Activated naive CD8-positive, alpha-beta T cell treated with anti-CD3 and anti-CD28 coated beads for 36 hours (primary cell): ENCODE measurements at places on chromosomes 6 and 20. TPM values are rescaled to one million over a fixed set of nuclear protein-coding genes. Genes with fewer than 3 reads are reported as not detected.

The RIMS1 gene
- total RNA-seq = not detected

DNA sequence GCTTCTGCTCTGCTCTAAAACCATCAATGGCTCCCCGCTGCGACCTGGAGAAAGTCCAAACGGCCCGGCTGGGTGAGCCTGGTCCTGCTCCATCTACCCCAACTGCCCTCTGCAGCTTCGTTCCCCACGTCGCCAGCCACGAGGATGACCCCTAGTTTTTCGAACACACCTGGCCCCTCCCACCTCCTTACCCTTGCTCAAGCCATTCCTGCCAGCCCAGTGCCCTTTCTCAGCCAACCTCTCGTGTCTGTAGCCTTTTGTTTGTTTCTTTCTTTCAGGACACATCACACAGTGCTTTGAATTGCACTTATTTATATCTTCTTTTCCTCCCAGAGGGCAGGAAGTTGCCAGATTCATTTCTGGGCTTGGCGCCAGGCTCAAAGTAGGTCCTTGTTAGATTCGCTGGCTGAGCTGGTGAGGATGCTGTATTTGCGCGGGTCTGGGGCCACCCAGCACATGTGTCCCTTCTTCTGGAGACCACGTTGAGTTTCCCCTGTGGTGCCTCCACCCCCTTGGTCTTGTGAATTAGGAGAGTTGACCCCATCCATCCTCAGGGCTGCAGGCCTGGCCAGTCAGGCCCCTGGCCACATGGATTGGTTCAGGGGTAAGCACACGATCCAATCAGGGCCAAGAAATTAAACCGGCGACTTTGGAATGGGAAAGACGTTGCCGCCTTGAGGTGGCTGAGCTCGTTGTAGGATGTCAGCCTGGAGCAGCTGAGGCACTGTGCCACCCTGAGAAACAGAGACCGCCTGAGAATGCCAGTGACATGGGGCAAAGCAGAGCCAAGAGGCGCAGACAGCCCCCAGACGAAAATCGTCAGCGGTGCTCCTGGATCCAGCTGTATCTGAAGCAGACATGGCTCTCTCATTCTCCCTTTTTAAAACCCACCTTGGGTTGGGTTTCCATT is 156.0 kb downstream of the CEBPB start:
- peaks cover 20% of the 10 kb centered on the region for H3K27me3 ChIP-seq
- H3K27ac ChIP-seq = no peak overlapping the region
- H3K4me1 ChIP-seq = peaks cover 22% of the 10 kb centered on the region
- no peaks in the 10 kb centered on the region for H3K36me3 ChIP-seq

DNA sequence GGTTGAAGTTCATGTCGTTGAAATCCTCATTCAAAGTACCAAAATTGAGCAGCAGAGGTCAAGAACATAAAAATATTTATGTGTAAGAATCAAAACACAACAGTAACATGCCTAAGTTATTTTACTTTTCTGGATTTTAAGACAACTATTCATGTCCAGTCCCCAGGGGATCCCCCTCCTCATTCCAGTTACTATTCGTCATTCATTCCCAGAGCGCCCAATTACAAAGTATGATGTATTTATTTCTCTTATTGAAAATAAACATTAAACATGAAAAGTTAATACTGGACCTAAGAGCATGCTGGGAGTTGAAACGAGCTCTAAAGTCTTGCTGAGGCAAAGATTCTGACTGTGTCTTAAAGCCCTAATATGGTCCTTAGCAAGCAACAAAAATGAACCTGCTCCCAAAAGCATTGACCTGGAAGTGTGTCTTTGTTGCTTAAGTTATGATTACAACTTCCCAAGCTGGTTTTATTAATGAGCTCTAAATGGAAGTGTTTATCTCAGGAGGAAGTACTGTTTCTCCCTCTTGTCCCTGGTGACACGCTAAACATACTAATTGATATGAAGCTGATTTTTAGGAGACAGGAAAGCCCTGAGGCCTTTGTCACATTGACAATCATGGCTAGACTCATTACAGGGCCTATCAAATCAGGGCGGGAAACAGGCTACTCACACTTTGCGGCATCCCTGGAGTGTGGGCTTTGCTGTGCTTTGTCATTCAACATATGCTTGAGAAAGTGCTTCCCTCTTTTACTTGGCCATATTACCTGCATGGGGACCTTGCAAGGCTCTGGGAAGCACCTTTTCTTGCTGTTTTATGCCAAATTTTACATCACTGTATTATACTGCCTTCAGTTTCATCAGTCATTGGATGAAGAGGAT is 192.2 kb upstream of the DTNBP1 start:
- no peak overlapping the region for H3K27ac ChIP-seq
- H3K4me1 ChIP-seq = no peaks in the 10 kb centered on the region
- no peaks in the 10 kb centered on the region for H3K36me3 ChIP-seq

- H3K4me1 ChIP-seq = no peaks in the 10 kb centered on the region
- no peak overlapping the region for H3K27ac ChIP-seq
- DNase-seq = no peak
- peaks cover 9% of the 10 kb centered on the region for H3K36me3 ChIP-seq
- H3K4me3 ChIP-seq = no peak overlapping the region
Measured at GRCh38 chr6:128305976-128306375, 214.4 kb downstream of the PTPRK start.

GRCh38 chr6:71248306-71248765 is 40.3 kb upstream of the OGFRL1 start:
- H3K4me3 ChIP-seq = no peak overlapping the region
- no peaks in the 10 kb centered on the region for H3K27me3 ChIP-seq
- DNase-seq = no peak
- no peaks in the 10 kb centered on the region for H3K36me3 ChIP-seq

DNA sequence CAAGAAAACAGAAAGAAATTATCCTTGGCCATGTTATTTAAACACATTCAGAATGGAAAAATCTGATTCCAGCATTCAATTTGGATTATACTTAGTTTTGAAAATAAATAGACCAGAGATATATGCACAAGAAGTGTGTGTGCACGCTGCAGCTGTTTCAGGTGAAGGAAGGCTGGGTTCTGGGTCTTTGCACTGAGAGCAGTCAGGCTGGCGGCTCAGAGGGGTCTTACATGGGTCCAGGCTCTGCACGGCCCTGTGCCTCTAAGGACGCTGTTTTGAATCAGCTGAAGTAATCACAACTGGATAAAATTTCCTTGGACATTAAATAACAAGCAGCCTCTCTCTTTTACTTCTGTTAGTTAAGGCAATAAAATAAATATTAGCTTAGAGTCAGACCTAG is 31.8 kb downstream of the GCLC start:
- H3K27ac ChIP-seq = no peak overlapping the region
- DNase-seq = no peak
- no peak overlapping the region for H3K4me3 ChIP-seq
- H3K4me1 ChIP-seq = no peaks in the 10 kb centered on the region
- no peaks in the 10 kb centered on the region for H3K27me3 ChIP-seq

The NUP43 gene
- total RNA-seq = 83.8 TPM

DNA sequence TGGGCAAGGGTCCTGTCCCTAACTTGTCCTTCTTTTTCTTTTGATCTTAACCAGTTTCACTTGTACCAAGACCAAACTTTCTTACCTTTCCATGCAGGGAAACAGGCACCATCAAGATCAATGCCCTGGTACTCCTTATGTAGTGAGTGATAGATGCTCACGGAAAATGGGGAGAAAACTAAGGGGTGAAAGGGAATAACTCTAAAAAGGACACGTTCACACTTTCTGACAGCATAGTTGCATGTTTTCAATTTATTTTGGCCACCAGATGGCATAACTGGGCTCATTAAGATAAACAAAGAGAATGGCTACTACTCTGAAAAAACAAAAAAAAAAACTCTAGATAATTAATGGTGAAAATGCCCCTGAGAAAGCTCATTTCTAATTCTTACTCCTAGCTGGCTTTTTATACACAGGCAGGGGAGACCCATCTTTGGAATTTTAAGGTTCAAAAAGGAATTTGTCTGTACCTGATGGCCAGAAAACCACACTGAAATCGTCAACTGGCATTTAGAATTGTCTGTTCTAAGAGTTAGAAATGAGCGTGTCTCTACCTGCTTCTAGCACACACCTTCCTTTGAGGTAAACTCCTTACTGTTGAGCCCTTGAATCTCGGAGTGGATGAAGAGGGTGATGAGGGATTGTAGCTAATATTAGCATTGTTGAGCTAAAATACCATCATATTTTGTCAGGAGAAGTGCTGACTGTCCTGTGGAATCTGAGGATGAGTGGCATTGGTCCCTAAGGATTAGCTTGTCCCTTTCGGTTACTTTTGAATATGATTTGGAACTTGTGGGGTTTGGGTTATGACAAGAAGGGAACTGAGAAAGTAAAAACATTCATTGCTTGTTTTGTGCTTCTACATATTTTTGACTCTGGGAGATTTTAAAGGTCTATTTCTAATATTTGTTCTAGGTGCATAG is 62.2 kb upstream of the DDR1 start:
- peak overlapping the region; percentile 70 for H3K27ac ChIP-seq
- H3K36me3 ChIP-seq = peaks cover 65% of the 10 kb centered on the region
- peaks cover 69% of the 10 kb centered on the region for H3K4me1 ChIP-seq
- no peaks in the 10 kb centered on the region for H3K27me3 ChIP-seq

- no peaks in the 10 kb centered on the region for H3K36me3 ChIP-seq
- DNase-seq = no peak
- no peak overlapping the region for H3K27ac ChIP-seq
Measured at GRCh38 chr20:11137688-11138087, 463.9 kb upstream of the JAG1 start.

- no peaks in the 10 kb centered on the region for H3K36me3 ChIP-seq
- H3K4me1 ChIP-seq = no peaks in the 10 kb centered on the region
- H3K27ac ChIP-seq = no peak overlapping the region
- no peak for DNase-seq
- H3K4me3 ChIP-seq = no peak overlapping the region
- peaks cover 18% of the 10 kb centered on the region for H3K27me3 ChIP-seq
Measured at GRCh38 chr20:51001430-51002265, 21.3 kb downstream of the KCNG1 start.

The LHFPL5 gene
- total RNA-seq = not detected

The BFSP1 gene
- 0.18 TPM for total RNA-seq

The VNN1 gene
- not detected for total RNA-seq

DNA sequence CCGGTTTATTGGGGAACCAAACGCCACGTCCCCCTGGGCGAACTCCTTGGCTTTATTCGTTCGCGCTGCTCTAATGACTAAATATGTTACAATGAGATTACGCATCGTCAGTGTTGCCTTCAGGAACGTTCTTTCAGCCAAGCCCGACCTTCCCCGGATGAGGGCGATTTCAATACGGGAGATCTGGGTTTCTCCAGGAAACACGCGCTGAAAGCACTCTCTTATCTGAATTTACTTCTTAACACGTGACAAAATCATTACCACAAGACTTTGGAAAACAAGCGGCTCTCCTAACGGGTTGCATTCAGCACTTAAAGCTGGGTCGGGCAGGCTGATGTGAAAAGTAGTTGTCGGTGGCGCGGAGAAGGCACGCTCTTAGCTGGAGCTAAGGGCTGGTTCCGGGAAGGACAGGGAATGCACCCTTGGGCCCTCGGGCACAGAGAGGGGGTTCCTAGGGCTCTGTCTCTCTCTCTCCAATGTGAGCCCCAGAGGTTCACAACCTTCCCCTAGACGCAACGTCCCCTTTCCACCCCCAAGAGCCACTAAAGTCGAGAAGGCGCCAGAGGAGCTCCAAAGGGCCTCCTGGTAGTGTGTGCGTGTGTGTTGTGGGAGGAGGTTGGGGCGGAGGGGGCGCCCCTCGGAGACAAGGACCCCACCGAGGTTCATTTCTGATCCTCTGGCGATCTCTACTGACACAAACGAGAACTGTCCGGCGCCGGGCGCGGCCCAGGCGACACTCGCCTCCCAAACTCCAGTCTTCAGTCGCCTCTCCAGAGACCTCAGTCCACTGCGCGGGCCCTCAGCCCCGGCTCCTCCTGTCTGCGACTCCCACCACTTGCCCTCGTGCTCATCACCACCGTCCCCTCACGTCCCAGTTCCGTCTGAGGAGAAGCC is 7.1 kb upstream of the NKX2-2 start:
- peak overlapping the region; percentile 19 for H3K27ac ChIP-seq
- no peak for DNase-seq
- peaks cover 90% of the 10 kb centered on the region for H3K27me3 ChIP-seq
- H3K36me3 ChIP-seq = no peaks in the 10 kb centered on the region

DNA sequence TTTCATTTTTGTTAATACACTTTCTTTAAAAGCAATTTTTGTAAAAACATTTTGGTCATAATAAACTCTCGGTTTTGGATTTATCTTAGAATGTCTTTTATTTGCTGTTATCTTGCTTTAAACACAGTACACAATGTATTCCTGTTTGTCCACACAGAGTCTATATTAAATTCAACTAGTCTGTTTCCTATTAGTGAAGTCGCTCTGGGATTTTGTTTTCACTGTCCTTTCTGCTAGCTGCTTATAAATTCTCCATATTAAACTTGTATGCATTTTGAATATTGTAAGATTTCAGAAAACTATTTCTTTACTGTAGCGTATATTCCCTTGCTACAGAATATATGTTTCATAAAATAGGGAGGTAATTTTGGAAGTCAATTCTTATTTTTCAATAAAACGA is 630.2 kb downstream of the HDGFL1 start:
- H3K4me1 ChIP-seq = no peaks in the 10 kb centered on the region
- H3K36me3 ChIP-seq = no peaks in the 10 kb centered on the region
- no peak overlapping the region for H3K4me3 ChIP-seq
- no peak overlapping the region for H3K27ac ChIP-seq

- no peaks in the 10 kb centered on the region for H3K27me3 ChIP-seq
- no peak overlapping the region for H3K27ac ChIP-seq
- peaks cover 58% of the 10 kb centered on the region for H3K4me1 ChIP-seq
- H3K36me3 ChIP-seq = peaks cover 84% of the 10 kb centered on the region
- no peak overlapping the region for H3K4me3 ChIP-seq
- DNase-seq = no peak
Measured at GRCh38 chr6:125296471-125296870, 5.3 kb downstream of the HDDC2 start.

The IP6K3 gene
- total RNA-seq = not detected

The CD24 gene
- total RNA-seq = 0.27 TPM

DNA sequence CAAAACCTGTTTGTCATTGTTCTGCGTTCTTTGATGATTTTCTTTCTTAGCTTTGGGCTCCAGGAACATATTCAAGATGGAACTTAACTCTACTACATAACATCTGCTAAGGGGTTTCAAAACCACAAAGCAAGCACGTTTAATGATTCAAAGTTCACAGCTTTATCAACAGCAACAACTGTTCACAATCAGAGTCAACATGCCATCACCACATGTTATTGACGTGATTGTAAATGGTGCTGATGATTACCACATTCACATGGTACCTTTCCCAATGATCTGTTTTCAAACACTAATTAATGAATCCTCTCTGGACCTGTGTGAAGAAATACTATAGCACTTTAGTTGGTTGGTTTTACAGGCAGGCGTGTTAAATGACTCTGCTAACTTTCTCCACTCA is 180.6 kb upstream of the CEP162 start:
- no peak for DNase-seq
- H3K4me3 ChIP-seq = no peak overlapping the region

DNA sequence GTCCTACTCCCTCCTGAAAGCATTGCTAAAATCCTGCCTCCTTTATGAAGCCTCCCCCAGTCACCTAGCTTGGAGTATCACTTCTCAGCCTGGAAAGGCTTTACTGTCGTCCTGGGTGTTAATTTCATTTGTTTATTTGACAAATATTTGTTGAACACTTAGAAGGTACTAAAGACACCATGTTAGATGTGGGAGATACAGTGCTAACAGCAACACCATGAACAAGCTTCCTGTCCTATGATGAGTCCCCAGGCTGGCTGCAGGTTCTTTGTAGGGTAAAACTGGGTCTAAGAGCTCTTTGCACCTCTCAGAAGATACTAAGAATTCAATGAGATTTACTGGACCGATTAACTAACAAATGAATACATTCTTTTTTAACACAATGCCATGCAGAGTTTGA is 109.2 kb upstream of the TMEM170B start:
- H3K36me3 ChIP-seq = no peaks in the 10 kb centered on the region
- H3K4me3 ChIP-seq = no peak overlapping the region
- peaks cover 40% of the 10 kb centered on the region for H3K4me1 ChIP-seq

The HCRTR2 gene
- not detected for total RNA-seq
